Femur (tissue), 1 donor: ENCODE measurements at places on chromosomes 13 and 19.
A peak's percentile ranks its signal among the peaks of the same experiment; 100 is the strongest.

DNA sequence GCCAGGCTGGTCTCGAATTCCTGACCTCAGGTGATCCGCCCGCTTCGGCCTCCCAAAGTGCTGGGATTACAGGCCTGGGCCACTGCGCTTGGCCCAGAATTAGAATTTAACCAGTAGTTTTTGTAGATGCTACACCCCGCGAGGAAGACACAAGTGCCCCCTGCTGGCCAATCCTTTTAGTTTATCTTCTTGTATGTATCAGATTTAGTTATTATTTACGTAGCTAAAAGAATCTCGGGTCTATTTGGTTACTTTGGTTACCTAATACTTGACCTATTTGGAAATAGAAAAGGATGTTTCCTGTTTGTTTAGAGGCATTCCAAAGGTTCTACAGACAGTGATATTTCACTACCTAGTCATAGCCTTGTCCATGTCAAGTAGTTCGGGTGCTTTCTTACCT, 22.0 kb downstream of the MUC16 start:
- DNase-seq: no peak

DNA sequence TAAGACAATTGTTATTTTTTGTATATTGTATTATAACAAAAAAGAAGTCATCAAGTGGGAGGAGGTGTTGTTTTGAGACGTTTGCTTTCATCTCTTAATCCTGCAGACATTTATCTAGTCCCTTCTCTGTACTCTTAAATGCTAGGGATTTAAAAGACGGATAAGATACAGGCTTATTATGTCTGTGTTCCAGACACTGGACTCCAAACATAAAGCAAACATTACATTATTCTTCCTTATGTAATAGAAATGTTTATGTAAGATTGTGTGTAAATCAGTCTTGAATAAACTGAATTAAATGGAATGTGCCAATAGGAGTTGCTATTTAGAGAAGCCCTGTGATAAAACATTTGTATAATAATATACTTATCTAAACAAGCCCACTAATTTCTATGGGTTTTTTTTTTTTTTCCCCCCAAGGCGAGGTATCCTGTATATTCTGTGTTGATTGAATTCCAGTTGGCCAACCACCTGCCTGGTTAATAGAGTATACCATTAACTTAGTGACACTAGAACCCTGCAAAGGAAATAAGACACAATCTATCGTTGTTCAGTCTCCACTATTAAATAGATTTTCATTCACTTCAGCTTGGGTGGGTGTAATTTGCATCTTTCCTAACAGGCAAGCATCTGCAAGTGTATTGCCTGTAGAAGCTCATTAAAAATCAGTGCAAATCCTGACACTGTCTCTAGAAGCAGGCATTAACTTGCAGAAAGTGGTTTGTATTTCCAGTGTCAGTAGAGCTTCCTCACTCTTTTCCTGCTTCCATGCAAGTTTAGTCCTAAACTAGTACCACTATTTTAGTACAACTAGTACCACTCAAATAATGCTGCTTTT, 69.0 kb downstream of the LRCH1 start:
- no peak for DNase-seq

GRCh38 chr13:28347456-28348371, 147.2 kb downstream of the FLT1 start:
- no peak for DNase-seq

- DNase-seq: peak; percentile 19
Measured at GRCh38 chr19:55536366-55536765, 567 bp downstream of the SBK2 start.

DNA sequence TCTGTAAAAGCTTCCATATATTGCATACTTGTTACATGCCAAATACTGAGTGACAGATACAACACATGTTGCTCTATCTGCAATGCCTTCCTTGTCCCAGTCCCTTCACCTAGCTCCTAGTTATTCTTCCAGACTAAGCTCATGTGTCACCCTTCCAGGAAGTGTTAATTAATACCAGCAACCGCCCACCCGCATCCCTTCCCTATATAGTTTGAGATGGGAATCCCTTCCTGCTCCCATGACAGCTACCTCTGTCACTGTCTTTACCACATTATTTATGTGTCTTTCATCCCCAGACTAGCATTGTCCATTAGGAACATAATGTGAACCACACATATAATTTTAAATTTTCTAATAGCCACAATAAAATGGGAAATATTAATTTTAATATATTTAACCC, 49.5 kb upstream of the FRY start:
- no peak for DNase-seq

- DNase-seq: peak; percentile 88
Measured at GRCh38 chr19:43519436-43520088, 7.4 kb downstream of the ETHE1 start.

- no peak for DNase-seq
Measured at GRCh38 chr19:2117215-2117960, 20.7 kb downstream of the IZUMO4 start.

- DNase-seq: no peak
Measured at GRCh38 chr19:47702671-47703070, 10.6 kb upstream of the EHD2 start.

DNA sequence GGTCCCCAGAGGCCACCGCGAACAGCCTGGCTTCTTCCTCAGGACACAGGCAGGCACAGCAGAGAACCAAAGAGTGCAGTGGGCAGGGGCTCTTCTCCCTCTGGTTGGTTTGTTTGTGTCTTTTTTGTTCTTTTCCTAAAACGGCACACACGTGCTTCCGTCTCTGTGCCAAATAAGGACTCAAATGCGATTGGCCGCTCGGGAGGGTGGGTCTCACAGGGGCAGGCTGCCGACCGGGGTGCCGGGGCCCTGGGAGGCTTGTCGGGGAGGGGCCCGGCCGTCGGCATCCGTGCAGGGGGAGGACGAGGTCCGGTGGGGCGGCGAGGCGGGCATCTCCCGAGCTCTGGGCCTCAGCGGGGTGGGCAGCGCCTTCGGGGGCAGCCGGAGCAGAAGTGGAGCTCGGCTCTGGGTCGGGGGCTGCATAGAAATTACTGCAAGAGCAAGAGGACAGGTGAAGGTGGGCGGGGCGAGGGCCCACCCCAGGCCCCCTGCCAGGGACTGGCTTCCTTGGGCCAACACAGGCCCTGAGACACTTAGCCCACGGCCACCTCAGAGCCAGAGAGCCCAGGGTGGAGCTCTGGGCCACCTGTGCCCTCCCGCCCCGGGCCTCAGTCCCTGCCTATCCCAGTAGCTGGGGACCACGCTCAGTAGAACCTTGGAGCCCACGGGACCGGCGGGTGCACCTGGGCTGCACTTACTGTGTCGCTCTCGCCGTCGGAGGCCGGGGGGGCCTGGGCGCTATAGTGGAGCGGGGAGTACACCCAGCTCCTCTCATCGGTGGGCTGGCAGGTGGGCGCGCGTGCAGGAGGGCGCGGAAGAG, 6.4 kb upstream of the CACTIN start:
- no peak for DNase-seq

- DNase-seq: no peak
Measured at GRCh38 chr13:98547455-98547854, 29.5 kb downstream of the STK24 start.

GRCh38 chr19:10543059-10543419, 665 bp upstream of the ATG4D start:
- no peak for DNase-seq

GRCh38 chr19:6887316-6887715, at the start of gene ADGRE1:
Gene ADGRE1 (plus strand): TSS chr19:6887579. CDS start chr19:6887609, 30 bp downstream.
- peak; percentile 30 for DNase-seq

DNA sequence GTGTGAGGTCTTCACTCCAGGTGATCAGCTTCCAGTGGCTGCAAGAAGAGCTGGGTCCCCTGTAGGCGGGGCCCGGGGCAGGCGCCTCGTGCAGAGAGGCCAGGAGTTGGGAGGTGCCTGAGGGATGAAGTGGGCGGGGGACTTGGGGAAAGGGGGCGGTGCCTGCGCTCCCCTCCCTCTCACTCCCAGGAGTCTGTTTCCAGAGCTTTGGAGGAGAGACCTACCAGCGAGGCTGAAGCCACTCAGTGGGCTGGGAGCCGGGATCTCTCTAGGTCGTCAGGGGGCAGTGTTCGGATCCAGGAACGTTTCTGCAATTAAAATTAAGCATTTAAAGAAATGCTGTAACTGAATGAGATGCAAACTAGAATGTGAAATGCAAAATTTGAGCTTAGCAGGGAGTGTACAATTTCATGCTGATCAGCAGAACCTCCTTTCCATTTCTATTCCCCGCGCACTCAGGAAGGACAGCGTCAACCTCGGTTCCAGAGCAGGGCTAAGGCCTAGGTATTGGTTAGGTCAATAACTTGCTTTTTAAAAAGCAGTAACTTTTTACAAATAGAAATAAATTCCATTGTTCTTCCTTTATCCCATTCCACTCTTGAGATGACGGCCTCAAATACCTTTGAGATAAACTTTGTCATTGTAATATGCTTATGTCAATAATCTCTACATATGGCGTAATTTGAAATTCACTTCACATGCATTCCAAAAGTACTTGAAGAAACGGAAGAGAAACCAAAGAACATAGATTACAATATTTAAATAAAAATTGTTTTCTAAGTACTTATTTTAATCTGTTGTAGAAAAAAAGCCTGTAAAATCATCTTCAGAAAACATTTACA, 11.6 kb downstream of the ZNF160 start:
- DNase-seq: no peak

DNA sequence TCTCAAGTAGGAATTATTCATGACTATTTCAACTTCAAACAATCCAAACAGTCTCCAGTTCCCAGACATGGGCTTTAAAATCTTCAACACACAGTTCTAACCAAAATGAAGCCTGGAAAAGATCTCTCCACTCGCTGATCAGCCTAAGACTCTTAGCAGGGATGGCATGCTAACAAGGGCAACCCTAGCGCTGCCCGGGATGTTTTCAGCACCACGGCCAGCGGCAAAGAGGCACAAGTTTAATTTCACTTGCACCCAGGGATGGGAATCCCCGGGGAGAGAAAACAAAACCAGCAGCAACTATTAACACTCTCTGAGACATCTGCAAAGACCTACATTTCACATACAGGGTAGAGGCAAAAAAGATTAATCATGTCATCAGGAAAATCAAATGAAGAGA, 43.0 kb downstream of the CACNA1A start:
- DNase-seq: no peak

GRCh38 chr13:26526702-26527216, 30.7 kb upstream of the WASF3 start:
- DNase-seq: no peak

DNA sequence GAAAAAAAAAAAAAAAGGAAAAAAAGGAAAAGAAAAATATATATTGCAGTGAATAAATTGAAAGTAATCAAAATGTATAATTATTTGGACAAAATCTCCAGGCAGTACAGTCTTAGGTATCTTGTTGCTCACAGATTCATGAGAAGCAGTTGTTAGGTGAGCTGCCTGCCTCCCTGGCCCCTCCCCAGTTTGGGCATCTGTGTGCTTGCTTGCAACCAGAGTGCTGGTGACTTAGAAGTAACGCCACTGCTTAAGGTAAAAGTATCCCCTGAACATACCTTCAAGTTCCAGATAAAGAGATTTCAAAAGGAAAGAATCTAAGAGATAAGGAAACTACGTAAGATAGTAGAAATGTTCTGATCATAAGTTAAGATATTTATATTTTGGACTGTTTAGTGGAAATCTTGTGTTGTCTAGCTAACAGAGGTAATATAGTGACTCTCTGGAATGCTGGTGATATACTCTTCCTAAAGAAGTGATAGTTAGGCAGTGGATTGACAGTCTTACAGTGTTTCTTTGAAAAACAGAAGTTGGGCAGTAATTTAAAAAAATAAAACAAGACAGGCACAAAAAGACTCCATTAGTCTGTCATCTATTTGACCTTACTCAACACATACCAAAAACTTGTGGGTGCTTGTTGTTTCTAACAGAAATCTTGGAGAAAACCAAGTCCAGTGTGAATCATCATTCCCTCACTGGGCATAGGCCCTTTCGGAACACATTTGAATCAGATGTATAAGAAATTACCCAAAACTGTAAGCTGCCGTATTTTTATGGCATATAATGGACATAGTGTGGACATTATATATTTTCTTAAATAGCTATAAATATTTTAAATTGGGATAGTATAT, 38.3 kb upstream of the KCTD4 start:
- no peak for DNase-seq

GRCh38 chr19:48466561-48467325, 2.4 kb upstream of the CYTH2 start:
- no peak for DNase-seq

GRCh38 chr19:7366701-7367420, 18.1 kb downstream of the ARHGEF18 start:
- DNase-seq: no peak

DNA sequence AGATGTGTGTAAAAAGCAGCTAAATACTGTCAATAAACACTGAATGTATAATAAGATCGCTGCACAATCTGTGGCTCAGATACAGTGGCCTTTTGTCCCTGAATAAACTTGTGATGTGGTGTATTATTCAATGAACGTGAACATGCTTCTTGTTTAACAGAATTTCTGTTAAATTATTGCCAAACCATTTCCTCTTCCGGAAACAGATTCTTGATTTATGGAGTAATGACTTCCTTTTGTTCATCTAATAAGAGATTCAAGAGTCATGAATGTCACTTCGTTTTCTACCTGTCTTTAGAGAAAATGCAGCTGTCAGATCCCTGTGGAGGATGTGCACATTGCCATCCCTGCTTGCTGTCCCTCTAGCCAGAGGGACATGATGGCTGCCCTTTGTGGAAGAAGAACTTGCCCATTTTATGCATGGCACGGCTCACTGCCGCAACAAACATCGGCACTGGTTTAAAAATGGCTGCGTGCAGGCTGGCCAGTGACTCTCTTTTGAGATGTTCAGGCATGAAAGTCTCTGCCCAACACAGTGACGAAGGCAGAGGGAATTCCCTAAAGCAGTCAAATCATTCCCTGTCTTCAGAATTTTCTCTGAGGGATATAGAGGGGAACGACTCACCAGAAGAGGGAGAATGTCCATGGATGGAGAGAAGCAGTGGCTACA, 3.1 kb upstream of the TNFSF13B start:
- no peak for DNase-seq

GRCh38 chr13:48126944-48127830, 32.3 kb upstream of the MED4 start:
- DNase-seq: peak; percentile 63

- DNase-seq: no peak
Measured at GRCh38 chr13:79792716-79793115, 311.8 kb downstream of the NDFIP2 start.

DNA sequence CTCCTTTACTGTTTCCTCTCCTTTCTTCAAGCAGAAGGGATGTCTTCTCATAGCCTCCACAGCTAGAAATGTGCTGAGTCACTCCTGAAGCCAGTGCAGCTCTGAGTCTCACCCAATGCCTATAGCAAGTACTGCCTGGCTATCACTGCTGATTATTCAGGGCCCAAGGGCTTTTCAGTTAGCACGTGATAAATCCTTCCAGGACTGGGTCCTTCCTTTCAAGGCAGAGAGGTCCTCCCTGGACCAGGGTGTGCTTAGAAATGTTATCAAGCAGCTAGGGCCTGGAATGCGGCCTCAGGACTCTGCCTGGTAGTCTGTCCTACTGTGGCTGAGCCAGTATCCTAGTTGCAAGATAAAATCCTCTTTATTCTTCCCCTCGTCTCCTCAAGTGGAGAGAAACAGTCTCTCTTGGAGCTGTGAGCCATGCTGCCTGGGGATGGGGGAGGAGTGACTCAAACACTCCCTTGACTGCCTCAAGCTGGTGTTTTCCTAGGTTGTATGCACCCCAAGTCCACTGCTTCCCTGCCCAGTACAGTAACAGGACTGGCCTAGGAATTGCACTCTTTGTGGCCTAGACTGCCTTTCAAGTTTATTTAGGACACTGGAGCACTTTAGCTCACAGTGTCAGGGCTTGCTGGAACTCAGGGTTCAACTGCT, 198.7 kb upstream of the SERP2 start:
- no peak for DNase-seq
